Thyroid gland (tissue), 4 donors: ENCODE measurements at places on chromosomes 13 and 19. TPM values are rescaled to one million over a fixed set of nuclear protein-coding genes. Genes with fewer than 3 reads are reported as not detected.

Gene SIGLEC12
- total RNA-seq: not detected

Gene KLK2
- total RNA-seq: 11.0 TPM

Gene NLRP4
- not detected for total RNA-seq

Gene MTMR6
- total RNA-seq: 25.8 TPM

Gene TSEN34
- 71.6 TPM for total RNA-seq

Gene ZNF331
- 52.5 TPM for total RNA-seq

Gene MCF2L
- total RNA-seq: 83.4 TPM

Gene SYNGR4
- total RNA-seq: not detected

Gene APC2
- total RNA-seq: not detected

Gene S1PR5
- 0.59 TPM for total RNA-seq

Gene CLC
- total RNA-seq: not detected

- no peak for DNase-seq
Observed at GRCh38 chr13:47934371-47934770, 66.7 kb downstream of the SUCLA2 start.

- DNase-seq: peak; percentile 98
Observed at GRCh38 chr19:2624537-2625091, 77.9 kb downstream of the GNG7 start.

DNA sequence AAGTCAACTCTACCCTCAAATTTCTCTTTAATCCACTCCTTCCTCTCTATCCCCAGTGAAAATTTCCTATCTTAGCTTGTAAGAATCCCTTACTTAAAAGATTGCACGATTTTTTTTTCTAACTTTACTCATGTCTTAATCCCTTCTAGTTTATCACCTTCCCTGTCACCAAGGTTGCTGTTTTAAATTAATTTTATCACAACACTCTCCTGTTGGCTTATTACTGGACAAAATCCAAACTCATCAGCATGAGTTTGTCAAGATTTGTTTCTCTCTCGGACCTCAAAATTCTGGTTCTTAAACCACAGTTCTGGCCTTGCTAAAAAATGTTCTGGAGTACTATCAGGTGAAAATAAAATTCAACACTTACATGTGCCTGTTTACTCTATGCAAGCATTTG lies 959.1 kb upstream of the SLC10A2 start:
- no peak for DNase-seq

DNA sequence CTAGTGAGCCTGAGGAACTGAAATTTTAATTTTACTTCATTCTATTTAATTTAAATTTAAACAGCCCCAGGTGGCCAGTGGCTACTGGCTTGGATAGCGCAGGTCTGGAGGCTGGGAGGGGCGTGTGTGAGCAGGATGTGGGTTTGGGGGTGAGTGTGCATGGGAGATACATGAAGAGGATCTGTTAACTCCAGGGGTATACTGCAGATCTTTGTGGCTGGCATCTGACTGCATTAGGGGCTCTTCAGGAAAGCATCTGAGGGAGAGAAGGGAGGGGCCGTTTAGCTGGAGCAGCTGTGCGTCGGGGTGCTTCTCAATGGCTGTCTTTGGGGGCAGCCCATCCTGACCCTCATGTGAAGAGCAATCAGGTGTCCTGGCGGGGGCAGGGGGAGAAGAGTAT lies 6.8 kb downstream of the SHANK1 start:
- DNase-seq: no peak

DNA sequence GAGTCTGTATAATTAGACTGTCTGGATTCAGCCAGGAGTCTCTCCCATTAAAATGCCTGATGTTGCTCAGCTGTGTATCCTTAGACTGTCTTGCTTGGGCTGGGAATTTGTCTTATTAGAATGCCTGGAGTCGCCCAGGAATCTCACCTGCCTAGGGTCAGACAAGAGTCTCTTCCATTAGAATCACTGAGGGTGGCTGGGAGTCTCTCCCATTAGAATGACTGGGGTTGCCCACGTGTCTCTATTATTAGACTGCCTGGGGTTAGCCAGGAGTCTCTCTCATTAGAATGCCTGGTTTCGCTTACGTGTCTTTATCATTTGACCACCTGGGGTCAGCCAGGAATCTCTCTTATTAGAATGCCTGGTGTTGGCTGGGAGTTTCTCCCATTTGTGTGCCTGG lies 1450.0 kb downstream of the UQCRFS1 start:
- DNase-seq: no peak

GRCh38 chr13:105758918-105759860 lies 776.3 kb downstream of the EFNB2 start:
- DNase-seq: no peak

- DNase-seq: no peak
Observed at GRCh38 chr19:41927497-41928192, 604 bp downstream of the ERFL start.

- DNase-seq: no peak
Observed at GRCh38 chr13:30827578-30827925, 78.5 kb upstream of the MEDAG start.

DNA sequence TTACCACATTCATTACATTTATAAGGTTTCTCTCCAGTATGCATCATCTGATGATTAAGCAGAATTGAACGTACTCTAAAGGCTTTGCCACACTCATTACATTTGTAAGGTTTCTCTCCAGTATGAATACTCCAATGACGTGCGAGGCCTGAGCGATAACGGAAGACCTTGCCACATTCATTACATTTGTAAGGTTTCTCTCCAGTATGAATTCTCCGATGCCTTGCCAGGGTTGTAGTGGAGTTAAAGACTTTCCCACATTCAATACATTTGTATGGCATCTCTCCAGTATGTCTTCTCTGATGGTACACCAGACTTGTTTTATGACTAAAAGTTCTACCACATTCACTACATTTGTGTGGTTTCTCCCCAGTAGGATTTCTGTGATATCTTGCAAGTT lies 16.8 kb upstream of the ZNF432 start:
- no peak for DNase-seq

- DNase-seq: peak; percentile 69
Observed at GRCh38 chr19:4866595-4867424, 657 bp downstream of the PLIN3 start.

DNA sequence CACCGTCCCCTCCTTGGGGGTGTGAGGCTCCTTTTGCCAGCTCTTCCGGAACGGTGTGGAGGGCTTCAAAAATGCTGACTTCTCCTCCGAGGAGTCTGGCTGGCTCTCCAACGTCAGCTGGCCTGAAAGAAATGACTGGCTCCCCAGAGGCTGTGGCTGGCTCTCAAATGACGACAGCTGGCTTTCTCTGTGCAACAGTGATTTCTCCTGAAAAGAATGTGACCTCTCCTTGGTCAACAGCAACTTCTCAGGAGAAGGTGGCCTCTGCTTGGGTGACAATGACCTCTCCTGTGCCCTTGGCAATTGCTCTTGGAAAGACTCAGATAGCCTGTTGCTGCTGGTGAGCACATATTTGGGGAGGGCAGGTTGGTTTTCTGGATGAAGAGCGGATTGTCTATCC lies 29.2 kb downstream of the ONECUT3 start:
- no peak for DNase-seq

GRCh38 chr13:27808851-27809550 lies 16.7 kb downstream of the GSX1 start:
- no peak for DNase-seq

GRCh38 chr13:74132152-74132775 lies 1.9 kb downstream of the KLF12 start:
- DNase-seq: peak; percentile 8

- DNase-seq: no peak
Observed at GRCh38 chr13:77323858-77324257, 3.0 kb downstream of the MYCBP2 start.

- peak; percentile 72 for DNase-seq
Observed at GRCh38 chr19:48868114-48868886, at the start of gene PLEKHA4. TSS of gene PLEKHA4 (minus strand) at chr19:48868617. CDS start at chr19:48867620, 997 bp downstream.

GRCh38 chr19:44176590-44176989 lies 11.7 kb downstream of the ZNF226 start:
- DNase-seq: no peak

DNA sequence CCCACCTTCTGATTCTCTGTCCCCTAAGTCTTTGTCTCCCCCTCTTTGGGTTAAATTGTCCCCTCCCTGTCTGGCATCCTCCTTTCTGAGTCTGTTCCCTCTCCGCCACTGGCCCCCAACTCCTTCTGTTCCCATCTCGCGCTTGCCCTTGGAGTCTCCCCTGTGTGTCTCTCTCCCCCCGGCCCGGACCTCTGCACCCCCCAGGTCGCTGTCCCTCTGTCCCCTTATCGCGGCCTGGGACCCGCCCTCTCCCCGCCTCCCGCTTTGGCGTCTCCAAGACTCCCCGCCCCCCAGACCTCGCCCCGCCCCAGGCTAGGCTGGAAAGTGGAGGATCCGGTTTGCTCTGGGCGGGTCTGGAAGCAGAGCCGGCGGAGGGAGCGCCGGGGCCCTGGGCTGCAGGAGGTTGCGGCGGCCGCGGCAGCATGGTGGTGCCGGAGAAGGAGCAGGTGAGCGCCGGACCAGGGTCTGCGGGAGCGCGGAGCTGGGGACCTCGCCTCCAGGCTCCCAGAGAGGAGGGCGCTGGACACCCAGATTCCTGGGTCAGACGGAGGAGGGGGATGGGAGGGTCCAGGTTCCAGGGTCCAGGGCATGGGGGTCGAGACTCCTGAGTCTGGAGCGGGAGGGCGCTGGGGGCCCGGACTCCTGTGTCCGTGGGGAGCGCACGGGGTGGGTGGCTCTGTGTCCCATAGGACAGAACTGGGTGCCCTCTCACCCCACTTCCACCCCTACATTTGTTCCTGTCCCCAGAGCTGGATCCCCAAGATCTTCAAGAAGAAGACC lies at the start of gene TRPM4:
Gene TRPM4 (plus strand): TSS at position 348 of the 780 bp plus-strand sequence. CDS start 75 bp downstream, at position 423.
- peak; percentile 96 for DNase-seq

GRCh38 chr19:28864024-28864503 lies 348.9 kb downstream of the UQCRFS1 start:
- peak; percentile 61 for DNase-seq

- no peak for DNase-seq
Observed at GRCh38 chr13:113630296-113630695, 27.7 kb downstream of the ATP4B start.

DNA sequence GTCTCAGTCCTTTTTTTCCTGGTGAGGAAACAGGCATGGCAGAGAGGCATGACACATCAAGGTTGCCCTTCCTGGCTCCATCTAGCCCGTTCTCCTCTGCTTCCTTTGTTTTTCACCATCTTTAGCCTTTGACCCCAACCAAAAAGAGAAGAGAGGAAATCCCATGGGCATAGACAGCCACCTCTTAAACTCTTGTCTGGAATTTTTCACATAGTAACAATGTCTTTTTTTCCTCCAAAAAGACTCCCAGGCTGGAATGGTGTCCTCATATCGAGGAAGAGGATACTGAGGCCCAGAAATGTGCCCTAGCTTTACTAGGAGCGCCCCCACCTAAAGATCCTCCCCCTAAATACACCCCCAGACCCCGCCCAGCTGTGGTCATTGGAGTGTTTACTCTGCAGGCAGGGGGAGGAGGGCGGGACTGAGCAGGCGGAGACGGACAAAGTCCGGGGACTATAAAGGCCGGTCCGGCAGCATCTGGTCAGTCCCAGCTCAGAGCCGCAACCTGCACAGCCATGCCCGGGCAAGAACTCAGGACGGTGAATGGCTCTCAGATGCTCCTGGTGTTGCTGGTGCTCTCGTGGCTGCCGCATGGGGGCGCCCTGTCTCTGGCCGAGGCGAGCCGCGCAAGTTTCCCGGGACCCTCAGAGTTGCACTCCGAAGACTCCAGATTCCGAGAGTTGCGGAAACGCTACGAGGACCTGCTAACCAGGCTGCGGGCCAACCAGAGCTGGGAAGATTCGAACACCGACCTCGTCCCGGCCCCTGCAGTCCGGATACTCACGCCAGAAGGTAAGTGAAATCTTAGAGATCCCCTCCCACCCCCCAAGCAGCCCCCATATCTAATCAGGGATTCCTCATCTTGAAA lies at the start of gene GDF15:
Gene GDF15 (plus strand): TSS at position 484 of the 868 bp plus-strand sequence. CDS start 32 bp downstream, at position 516.
- peak; percentile 76 for DNase-seq

GRCh38 chr13:36822785-36823184 lies 3.8 kb downstream of the RFXAP start:
- no peak for DNase-seq

DNA sequence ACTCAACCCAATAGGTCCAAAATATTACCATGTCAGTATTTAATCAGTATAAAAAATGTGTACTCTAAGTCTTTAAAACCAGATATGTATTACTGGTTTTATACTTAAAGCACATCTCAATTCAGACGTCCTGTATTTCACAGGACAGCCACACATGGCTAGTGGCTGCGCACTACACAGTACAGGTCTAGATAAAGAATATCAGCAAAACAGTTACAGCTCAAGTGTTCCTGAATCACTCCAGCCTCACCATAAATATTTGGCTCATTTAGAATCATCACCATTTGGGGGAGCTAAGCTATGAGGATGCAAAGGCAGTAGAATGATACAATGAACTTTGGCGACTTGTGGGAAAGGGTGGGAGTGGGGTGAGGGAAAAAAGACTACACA lies 89.0 kb downstream of the DOCK9 start:
- no peak for DNase-seq

DNA sequence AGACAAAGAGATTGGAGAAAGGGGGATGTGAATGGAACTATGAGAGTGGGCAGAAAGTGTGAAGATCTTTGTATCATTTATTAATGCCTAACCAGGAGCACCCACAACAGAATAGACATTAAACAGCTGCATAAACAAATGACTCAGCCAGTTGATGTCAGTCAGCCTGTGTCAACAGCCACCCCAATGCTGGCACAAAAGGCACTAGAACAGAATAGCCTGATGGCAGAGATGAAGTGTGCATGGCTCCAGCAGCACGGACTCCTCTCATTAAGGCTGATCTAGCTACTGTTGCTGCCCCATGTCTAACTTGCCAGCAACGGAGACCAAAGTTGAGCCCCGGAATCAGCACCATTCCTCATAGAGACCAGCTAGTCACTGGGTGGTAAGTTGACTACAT lies 7.8 kb downstream of the CPB2 start:
- no peak for DNase-seq

GRCh38 chr13:28753208-28753892 lies 34.6 kb upstream of the SLC46A3 start:
- DNase-seq: peak; percentile 79

DNA sequence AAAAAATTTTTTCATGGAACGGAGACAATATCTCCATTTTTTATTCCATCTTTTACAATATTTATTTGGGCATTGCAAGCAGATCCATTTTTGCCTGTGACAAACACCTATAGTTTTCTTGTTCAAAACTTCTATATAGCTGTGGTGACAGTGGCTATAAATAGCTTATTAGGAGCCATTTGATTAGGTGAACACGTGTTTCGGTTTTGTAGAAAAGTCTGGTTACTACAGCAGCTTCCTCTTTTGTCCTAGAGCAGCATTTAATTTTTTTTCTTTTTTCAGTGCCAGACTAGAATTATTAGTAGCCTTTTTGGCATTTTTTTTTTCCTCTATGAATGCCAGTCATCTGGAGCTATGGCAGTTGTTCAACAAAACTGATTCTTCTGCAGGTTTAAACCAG lies 123.5 kb downstream of the RXFP2 start:
- DNase-seq: no peak
